ENCODE measurements at places on chromosomes 1 and 21.

- DNase-seq, result no peak
Measured at GRCh38 chr1:230307213-230307612, 118.9 kb downstream of the PGBD5 start.

DNA sequence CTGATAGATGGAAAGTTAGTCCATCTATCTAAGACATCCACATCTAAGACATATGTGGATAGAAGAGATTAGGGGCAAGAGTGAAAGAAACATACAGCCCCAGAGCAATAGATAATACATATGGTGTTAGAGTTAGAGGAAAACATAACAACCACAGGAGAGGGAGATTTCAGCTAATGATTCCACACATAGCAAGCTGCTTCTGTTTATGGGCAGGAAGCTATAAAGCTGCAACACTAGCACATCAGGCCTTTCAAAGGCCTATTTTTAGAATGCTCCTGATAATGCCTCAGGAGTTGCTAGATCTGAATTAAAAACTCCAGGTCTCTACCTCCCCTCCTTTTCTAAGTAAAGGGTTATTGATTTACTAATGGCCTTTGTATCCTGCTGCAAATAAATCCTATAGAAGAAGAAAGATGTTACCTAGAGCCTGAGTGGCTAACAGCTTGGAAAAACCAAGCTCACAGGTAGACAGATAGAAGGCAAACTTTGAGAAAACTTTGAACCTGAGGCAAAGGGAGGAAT is 36.1 kb downstream of the BRINP2 start:
- no peak for DNase-seq

- no peak for DNase-seq
Measured at GRCh38 chr1:6445062-6445763, 20.6 kb downstream of the ESPN start.

DNA sequence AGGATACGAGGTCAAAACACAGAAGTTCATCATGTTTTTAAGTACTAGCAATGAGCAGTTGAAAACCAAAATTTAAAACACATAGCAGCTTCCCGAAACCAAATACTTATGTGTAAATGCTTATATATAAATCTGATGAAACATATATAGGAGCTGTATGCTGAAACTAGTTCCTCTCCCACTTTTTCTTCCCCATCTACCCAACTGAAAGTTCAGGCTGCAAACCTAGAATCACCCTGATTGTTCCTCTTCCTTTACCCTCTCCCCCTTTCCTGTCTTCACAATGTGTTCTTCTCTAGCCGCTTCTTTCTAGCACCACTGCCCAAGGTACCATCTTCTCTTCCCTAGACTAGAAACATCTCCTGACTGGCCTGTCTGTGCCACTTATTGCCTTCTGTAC is 90.6 kb downstream of the ST3GAL3 start:
- no peak for DNase-seq

DNA sequence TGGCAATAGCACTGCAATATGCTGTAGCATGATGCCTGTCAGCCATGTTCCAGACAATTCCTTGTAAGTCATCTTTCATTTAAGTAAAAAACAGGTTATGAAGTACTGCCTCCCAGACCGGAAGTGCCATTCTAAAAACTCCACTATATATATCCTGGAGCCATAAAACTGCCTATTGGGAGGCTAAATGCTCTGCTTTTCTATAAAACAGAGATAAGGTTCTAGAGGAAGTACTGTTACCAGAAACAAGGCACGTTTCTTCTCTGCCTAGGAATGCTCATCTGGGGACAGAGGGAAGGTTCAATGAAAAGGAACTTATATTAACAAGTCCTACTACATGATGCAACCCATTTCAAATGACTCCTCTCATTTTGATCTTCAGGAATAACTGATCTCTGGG is 66.8 kb downstream of the GPR137B start:
- no peak for DNase-seq

DNA sequence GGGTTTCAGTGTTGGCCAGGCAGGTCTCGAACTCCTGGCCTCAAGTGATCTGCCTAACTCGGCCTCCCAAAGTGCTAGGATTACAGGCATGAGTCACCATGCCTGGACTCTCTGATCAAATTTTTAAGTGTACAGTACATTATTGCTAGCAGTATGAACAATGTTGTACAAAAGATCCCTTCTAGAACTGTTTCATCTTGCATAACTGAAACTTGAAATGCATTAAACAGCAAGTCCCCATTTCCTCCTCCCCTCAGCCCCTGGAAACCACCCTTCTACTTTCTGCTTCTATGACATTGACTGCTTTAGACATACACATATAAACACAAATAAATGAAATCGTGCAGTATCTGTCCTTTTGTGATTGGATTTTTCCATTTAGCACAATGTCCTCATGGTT is 463.4 kb downstream of the PTPRC start:
- DNase-seq, result no peak

- no peak for DNase-seq
Measured at GRCh38 chr1:28631713-28632112, 11.2 kb downstream of the TAF12 start.

DNA sequence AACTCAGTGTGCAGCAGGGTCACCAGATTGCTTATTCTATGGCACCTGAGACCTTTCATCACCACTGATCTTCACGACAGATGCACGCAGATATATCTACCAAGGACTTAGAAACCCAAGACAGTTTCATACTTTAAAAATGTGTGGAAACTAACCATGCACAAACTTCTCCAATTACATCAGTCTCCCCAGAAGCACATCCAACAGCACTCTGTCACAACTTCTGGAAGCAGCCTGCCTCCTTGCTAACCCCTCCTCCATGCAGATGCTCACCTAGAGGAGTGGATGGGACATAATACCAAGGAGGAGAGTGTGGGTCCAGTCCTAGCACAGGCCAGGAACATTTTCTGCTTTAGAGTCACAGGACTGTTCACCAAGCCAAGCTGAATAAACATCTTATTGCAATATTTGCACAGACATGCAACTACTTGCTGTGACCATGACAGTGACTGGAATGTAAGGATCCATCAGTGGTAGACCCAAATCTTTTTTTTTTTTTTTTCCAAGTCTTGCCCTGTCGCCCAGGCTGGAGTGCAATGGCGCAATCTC is 69.4 kb downstream of the HIVEP3 start:
- DNase-seq, result no peak

DNA sequence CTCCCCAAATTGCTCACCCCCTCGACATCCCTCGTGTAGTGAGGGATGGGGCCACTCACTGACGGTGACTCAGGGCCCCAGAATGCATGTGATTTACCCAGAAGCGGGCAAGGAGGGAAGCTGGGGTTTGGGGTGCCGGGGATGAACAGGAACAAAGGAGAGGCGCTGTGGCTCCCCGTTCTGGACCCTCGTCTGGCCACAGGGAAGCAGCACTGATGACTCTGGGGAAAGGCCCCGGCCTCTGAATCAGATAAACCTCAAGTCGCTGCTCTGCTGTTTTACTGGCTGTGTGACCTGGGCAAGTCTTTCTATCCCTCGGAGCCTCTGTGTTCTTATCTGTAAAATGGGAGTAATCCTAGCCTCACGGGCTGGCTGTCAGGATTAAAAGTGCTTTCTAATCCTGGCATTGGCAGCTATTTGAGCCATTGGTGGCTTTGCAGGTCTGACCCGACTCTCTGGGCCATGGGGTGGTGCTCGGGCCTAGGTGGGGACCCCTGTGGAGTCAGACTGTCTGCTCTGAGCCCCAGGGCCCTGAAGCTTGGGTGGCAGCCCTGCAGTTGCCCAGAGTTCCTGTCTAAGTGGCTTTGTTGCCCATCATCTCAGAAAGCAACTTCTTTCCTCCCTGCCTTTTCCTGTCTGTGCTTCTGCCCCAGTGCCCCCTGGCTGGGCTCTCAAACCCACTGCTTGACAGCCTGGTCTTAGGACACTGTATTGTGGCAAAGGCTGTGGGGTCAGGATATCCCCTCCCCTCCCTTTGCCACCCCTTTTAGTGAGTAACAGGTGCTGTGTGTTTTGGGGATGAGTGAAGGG is 5.5 kb downstream of the TNFRSF1B start:
- no peak for DNase-seq

- DNase-seq, result no peak
Measured at GRCh38 chr1:161298116-161298515, 11.7 kb downstream of the MPZ start.
